H54 (cell line): ENCODE measurements at places on chromosomes 2 and 18.

DNA sequence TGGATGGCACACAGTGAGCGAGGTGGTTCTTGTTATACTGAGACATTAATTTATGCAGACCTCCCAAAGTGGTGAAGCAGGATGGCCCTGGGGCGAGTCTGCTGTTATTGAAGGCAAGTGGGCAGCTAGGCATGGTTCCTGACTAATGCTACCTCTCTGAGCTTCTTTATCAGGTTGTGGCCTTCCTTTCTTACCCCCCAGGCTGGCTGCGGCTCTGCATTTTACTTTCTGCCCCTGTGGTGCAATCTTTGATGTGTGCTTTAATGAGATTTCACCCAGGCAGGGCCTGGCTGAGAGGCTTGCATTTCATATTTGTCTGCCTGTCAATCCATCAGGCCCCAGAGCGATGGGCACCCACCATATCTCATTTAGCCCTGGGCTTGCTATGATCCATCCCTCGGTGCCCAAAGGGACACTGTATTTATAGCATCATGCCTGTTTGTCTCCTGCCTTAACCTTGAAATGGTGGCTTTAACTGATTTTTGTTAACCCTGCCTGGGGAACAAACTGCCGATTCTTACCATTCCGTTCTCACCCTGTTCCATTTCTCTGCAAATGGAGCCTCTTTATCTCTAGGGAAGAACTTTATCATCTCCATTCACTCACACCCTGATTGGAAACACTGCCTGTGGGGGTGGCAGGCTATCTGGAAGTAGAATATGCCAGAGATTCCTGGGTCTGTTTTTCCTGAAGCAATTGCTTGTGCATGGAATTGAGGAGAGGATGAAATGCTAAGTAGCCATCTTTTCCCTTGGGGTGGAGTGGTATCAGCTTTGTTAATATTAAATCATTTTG lies 316.2 kb upstream of the THSD7B start:
- DNase-seq, result no peak

DNA sequence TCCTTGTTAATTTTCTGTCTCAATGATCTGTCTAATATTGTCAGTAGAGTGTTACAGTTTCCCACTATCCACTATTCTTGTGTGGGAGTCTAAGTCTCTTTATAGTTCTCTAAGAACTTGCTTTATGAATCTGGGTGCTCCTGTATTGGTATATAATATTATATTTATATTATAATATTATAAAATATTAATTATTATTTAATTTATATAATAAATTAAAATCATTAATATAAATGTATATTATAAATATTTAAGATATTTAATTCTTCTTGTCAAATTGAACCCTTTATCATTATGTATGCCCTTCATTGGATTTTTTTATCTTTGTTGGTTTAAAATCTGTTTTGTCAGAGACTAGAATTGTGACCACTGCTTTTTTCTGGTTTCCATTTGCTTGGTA lies 1950.2 kb upstream of the LRRTM1 start:
- DNase-seq, result no peak

- no peak for DNase-seq
Observed at GRCh38 chr2:212766921-212767320, 228.3 kb upstream of the ERBB4 start.

- DNase-seq, result no peak
Observed at GRCh38 chr2:222514901-222515300, 90.6 kb downstream of the SGPP2 start.

GRCh38 chr18:62914871-62915392 lies 199.6 kb downstream of the PHLPP1 start:
- no peak for DNase-seq

DNA sequence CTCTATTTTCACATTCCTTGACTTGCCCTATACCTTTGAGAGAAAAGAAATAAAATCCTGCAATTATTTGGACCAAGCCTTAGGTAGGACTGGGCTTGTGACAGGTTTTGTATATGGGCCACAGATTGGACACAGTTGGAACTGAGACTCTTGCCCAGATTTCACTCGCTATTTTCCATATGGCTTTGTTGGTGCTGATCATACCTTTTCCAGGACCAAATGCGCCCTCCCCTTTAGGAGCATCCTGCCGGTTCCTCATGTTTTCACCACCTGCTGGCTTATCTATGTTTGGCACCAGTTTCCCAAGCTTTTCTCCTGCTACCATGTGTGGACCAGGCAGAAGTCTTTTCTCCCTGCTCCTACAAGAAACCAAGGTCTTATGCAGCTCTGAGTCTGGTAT lies 494.9 kb downstream of the EPHA4 start:
- DNase-seq, result no peak

GRCh38 chr2:85753035-85753524 lies 711 bp upstream of the ATOH8 start:
- no peak for DNase-seq

DNA sequence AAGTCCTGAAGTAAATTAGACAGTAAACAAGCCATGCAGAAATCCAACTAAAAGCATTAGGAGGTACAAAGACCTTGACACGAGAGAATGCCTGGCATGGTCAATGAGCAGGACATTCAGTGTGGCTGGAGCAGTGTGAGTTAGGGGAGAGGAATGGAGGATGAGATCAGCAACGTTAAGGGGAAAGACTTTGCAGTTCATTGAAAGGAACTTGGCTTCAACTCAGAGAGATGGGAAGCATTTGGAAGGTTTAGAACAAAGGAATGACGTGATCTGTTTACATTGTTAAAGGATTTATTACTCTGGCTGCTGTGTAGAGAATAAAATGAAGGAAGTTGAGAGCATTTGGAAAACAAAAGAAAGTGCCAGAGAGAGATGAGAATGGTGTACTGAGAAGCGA lies 621.3 kb downstream of the XIRP2 start:
- DNase-seq, result peak; percentile 18

DNA sequence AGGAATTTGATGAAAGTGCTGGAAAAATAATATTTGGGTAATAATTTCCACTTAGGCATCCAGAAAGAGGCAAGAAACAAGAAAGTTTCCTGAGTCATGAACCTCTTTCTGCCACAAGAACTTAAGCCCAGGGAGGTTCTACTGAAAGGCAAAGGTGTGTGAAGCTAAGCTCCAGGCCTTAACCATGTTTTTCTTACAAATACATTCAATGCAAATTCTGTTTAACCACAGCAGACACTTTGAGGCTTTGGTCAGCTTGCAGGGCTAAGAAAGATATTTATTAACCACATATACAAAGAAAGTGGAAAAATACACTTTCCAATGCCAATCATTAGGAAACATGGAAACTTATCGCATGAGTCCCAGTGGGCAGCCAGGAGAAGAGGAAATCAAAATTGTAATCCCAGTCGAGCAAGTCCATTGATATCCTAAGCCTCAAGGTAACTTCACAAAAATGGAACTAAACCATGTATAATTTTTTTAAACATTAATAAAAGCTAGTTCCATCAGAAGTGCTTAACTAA lies 68.3 kb downstream of the PIEZO2 start:
- no peak for DNase-seq

GRCh38 chr2:235083822-235084221 lies 132.0 kb downstream of the SH3BP4 start:
- DNase-seq, result no peak

DNA sequence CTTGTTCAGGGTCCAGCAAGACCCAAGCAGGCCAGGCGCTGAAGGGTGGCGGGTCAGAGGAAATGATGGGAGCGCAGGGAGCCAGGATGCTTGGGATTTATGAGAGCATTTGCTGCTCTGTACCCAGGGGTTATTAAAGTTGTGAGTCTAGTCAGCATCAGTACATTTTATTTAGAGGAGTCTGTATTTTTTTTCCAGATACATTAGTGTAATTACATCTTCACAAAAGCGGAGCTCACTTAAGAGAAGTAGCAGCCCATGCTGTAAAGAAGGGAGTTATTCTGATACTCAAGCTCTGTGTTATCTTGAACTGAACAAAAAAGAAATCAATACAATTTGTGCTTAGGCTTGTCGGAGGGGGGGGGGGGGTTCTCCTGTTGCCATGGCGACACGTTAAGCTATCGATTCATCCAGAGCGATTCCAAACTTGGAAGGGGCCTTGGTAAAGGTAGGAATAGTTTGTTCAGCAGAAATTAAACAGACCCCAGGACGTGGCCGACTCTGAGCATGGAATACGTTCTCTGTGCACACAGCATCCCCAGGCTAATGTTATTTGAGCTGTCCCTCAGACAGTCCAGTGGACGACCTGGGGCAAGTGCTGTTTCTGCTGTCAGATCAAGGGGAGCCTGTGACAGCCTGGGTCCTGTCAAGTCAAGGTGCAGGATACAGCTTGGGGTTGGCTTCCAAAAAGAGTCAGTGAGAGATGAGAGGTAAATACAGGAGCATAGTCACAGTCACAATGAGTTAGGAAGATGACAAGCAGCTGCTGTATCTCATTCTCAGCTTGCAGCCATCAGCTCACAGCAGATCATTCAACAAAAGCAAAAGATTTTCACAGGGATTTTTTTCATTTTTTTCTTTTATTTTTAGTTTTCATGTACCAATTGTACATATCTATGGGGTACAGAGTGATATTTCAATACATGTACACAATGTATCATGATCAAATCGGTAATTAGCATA lies 387.6 kb downstream of the DCDC2C start:
- no peak for DNase-seq

GRCh38 chr2:97712693-97713295 lies 582 bp upstream of the ZAP70 start:
- DNase-seq, result no peak
